ENCODE measurements at places on chromosomes 11 and 22.

DNA sequence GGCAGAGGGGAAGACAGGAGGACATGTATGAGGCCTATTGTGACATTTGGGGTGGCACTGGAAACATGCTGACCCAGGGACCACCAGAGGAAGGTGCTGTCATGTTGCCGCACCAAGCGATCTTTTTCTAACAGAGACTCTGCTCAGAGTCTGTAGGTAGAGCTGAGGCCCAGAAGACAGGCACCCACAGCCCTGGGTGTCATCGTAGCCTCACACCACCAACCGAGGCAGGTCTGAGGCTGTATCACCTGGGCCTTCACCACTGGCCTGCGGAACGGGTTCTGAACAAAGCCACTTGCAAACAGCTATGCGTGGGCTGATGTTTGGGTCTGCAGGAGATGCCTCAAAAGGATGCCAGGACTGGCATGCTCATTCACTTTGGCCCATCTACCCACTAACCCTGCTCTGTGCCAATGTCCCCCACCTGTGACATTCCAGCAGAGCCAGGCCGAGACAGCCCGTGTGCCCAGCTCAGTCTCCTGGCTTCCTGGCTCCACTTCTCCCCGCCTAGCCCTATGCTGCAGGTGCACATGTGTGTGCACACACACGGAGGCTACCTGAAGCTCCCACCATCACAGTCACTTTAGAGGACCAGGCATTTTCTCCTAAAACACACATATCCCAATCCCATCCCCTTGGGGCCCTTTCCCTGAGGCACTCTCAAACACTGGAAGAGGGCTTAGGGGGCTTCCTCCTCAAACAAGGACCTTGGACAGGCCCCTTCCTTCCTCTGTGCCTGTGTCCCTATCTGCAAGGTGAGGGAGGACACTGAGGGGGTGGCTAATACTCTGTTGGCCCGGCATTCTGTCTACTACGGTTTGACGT is 3.6 kb downstream of the TRIM29 start:
- DNase-seq: no peak

DNA sequence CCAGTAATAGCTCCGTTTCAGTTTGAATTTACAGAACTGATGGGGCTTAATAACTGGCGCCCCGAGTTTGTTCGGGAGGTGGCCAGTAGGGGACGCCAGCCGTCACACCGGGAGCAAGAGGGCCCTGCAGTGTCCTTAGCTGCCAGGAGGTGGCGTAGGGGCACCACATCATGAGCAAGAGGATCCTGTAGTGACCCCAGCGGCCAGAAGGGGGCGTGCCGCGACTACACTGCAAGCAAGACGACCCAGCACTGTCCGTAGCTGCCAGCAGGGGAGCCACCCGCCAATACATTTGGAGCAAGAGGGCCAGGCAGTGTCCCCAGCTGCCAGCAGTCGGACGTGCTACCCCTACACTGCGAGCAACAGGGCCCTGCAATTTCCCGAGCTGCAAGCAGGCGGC is 663.7 kb upstream of the B3GAT1 start:
- DNase-seq: peak; percentile 13

GRCh38 chr11:63917692-63918506 is 935 bp upstream of the RCOR2 start:
- DNase-seq: no peak

DNA sequence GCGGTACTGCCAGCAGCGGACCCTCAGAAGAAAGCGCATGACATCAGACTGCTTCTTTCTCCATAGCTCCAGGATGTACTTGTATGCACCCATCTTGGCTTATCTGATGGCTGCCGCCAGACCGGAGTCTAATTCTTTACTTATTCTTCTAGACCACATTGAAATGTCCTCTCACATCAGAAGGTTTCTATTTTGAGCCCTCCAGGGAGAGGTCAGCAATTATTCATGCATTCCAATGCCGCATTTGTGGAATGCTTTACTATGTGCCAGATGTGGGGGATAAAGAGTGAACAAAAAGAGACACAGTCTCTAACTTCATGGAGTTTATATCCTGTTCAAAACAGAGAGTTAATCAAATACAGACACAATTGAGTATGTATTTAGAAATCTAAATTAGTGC is 230.1 kb downstream of the MIAT start:
- no peak for DNase-seq

DNA sequence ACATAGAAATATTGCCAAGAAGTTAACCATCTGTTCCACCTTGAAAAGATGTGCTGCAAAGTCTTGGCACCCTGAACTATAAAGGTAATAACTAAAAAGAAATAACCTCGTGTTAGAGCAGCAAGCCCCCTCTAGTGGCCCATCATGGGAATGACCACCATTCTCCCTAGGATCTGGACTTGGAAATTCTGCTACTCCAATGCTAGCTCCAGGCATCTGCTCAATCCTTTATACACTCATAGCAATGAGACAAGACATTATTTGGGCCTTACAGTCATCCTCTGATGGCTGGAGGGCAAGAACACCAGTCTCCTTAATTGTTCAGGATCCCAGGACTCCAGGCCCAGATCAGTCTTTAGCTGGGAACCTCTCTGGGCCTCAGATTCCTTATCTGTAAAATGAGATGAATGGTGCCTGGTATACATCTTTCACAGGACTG is 76.0 kb downstream of the CWC15 start:
- DNase-seq: no peak

GRCh38 chr11:90428836-90429235 is 206.0 kb upstream of the CHORDC1 start:
- DNase-seq: no peak

DNA sequence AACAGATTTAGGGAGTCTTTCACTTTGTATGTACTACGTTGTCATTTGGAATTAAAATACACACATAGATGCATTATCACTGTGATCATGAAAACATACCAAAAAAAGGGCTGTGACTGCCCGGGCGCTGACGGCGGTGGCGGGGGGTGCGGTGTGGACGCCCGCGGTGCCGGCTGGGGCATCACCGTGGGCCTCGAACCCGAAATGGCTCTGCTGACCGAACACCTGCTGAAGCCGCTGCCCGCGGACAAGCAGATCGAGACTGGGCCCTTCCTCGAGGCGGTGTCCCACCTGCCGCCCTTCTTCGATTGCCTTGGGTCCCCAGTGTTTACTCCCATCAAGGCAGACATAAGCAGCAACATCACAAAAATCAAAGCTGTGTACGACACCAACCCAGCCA is 16.2 kb downstream of the MRGPRX4 start:
- no peak for DNase-seq

- DNase-seq: no peak
These were observed at the start of gene MYO7A for GRCh38 chr11:77127920-77128691. Gene MYO7A, plus strand, starts transcription at chr11:77128246. Its CDS starts 2,389 bp downstream, at chr11:77130635.

GRCh38 chr11:61280883-61281580 is 14.1 kb downstream of the VWCE start:
- no peak for DNase-seq

DNA sequence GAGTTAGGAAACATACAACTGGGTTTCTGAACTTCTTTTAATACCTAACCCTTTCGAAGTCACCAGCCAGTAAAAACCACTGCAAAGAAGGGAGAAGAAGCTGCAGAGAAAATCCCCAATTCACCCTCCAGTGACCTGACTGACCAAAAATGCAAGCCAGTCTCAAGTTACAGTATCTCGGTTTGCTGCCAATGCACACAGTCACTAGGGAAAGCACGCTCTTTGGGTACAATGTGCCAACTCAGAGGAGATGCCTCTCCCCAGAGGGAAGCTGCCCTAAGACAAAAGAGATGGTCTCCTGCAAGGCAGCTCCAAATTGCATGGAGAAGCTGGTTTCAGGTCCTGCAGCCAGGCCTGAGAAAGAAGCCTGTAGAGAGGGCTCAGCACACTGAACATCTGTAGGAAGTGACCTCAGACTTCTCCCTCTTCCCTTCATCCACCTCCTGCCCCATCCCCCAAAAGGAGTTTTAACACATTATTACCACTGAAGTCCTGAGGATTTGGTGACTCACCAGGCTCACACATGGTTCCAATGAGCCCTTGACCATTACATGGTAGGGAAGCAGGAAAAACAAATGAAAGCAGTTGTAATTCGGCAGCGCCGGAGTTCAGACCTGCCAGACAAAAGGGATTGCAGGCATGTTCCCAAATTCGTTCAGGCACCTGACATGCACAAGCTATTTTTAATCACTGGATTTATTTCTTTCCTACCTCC is 90.1 kb downstream of the ETS1 start:
- no peak for DNase-seq

- DNase-seq: no peak
These were observed 29.0 kb upstream of the ALX4 start for GRCh38 chr11:44338698-44339529.

DNA sequence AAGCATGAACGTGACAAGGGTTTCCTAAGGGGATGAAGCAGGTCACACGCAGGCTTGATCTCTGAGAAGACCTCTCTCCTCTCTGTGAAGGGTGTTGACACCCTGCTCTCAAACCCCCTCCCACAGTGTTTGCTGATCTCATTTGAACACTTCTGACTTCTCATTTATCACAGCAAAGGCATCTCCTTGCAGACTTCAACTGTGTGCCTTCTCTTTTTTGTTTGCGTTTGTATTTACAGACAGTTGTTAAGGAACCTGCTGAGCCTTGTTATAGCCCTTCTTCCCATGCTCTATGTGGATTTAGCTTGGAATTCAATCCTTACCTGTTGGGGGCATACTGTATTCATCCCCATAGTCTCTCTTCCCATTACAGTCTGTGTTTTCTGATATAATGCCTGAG is 206.5 kb downstream of the NELL1 start:
- DNase-seq: no peak

GRCh38 chr11:86274503-86274902 is 27.5 kb upstream of the HIKESHI start:
- no peak for DNase-seq

GRCh38 chr11:8794126-8794525 is 111.5 kb downstream of the RPL27A start:
- no peak for DNase-seq

DNA sequence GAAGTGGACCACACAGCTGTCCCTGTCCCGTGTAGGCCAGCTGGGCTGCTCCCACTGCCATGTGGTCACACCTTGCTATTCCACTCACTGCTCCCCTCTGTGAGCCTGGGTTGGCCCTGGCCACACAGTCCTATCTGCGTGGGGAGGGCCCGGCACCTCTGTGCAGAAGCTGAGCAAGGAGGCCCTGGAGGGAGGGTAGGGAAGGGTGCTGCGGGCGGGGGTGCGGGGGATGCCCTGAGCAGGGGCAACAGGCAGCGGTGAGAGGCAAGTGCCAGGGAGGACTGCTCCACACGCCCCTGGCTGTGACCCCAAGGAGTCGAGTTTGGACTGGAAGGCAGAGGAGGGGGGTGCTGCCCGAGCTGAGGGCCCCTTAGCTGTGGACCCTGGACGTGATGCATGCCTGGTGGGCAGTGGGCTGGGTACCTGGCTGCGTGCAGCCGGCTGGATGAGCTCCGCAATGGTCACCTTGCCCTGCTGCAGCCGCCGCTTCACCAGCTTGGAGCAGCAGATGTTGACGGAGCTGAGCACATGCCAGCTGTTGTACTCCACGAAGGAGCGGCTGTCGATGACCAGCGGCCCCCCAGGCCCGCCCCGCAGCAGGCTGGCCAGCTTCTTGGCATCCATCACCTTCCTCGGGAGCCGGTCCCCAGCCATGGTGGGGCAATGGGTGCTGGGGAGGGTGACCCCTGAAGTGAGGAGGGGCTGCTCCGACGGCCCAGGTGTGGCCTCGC is 6.7 kb downstream of the DUSP8 start:
- no peak for DNase-seq

- DNase-seq: no peak
These were observed 27.6 kb downstream of the SNU13 start for GRCh38 chr22:41661088-41661487.
